Activated T-helper 1 cell treated with anti-CD3 and anti-CD28 coated beads, Interleukin-12 subunit alpha, Interleukin-12 subunit beta, Interleukin-2, Interleukin-4 antibody, amounts not matched to agents 30 ng/mL and 10 ng/mL and 1 ng/mL, durations not matched to agents 14 hours and 24 hours and 36 hours (primary cell): ENCODE measurements at places on chromosomes 11 and 22. TPM values are rescaled to one million over a fixed set of nuclear protein-coding genes. Genes with fewer than 3 reads are reported as not detected.

DNA sequence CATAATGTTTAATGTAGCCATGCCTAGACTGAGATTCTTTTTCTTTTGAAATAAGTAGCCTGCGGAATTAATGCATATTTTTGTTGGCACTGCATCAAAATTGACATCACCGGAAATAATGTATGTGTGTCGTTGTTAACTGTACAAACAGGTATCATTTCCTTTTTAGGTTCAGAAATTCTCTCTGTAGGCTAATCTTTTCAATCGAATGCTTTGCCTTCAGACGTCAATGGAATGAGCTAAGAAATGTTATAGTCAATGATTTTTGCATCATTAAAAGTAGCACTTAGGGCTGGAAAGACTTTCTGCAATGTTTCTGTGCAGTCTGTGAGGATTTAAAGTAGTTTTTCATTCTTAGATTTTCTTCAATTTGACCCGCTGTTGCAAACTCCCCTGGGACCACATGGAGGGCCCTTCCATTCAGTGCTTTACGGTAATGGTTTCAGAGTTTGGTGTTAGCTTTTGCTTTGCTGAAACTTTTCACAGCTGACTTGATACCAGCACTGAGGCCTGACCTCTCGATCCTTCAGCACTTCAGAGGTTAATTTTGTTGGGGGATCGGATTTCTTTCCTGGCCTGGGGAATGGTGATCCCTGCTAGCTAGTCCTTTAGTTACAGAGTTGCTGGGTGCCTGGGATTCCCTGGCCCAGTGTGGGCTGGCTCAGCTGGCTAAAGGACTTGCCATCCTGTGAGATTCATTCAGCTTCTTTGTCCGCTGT is 137.8 kb downstream of the DBX1 start:
- no peaks in the 10 kb centered on the region for H3K36me3 ChIP-seq
- H3K27ac ChIP-seq, result no peak overlapping the region
- peaks cover 1% of the 10 kb centered on the region for H3K27me3 ChIP-seq
- DNase-seq, result no peak
- H3K4me3 ChIP-seq, result no peak overlapping the region

- no peaks in the 10 kb centered on the region for H3K27me3 ChIP-seq
- H3K4me3 ChIP-seq, result peak overlapping the region; percentile 63
- DNase-seq, result peak; percentile 22
- peaks cover 64% of the 10 kb centered on the region for H3K36me3 ChIP-seq
Observed at GRCh38 chr22:30940685-30941362, 27.8 kb downstream of the MORC2 start.

GRCh38 chr11:119865661-119866156 is 136.7 kb upstream of the NECTIN1 start:
- peaks cover 11% of the 10 kb centered on the region for H3K27me3 ChIP-seq
- H3K4me1 ChIP-seq, result no peaks in the 10 kb centered on the region
- no peak overlapping the region for H3K27ac ChIP-seq
- no peak overlapping the region for H3K4me3 ChIP-seq
- H3K36me3 ChIP-seq, result no peaks in the 10 kb centered on the region
- no peak for DNase-seq

DNA sequence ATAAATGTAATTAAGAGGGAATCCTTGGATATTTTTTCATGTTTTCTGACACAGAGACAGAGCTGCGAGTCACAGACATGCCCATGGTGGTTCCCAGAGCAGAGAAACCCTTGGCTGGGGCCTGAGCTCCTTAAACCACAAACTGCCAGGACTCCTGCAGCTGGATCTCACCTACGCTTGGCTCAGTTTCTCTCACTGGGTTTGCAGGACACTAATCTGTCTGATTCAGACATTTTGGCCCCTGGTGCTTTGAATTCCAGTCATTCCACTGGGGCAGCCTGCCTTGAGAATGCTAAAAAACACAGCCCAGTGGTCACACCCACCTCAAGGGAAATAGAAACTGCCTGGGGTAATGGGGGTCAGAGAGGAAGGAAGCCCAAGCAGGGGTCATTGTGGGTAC is 122.6 kb downstream of the CCDC81 start:
- H3K27me3 ChIP-seq, result peaks cover 11% of the 10 kb centered on the region
- H3K27ac ChIP-seq, result no peak overlapping the region
- no peaks in the 10 kb centered on the region for H3K36me3 ChIP-seq

The TMA7B gene
- 1.3 and 1.7 TPM in 2 replicates for total RNA-seq

The PPFIA1 gene
- 56.8 and 60.3 TPM in 2 replicates for total RNA-seq

The PLA2G6 gene
- total RNA-seq, result 34.8 and 34.9 TPM in 2 replicates

DNA sequence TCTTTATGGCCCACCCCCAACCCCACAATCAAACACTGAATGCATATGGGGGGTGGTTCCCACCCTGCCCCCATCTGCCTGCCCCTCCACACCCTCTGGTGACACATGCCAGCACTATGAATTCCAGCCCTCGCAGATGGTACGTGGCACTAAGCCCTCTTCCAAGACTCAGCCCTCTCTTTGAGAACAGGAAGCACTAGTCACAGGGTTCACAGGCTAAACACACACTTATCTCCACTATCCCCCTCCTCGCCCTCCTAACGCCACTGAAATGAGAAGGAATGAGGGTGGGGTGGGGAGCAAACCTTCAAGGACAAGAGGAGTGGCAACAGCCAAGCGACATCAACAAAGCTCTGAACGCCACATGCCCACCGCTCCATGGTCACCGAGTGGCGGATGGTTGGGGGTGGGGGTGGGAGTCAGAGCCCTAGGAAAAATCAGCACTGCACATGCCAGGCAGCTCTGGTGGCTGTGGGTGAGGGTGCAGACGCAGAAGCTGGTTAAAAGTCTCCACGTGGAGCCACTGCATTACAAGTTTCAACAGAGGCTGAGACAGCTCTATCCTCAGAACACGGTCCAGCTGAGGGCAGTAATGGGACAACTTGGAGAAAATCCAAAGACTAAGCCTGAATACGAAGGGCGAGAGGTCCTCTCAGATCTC is 33.6 kb downstream of the TMEM184B start:
- H3K4me3 ChIP-seq, result no peak overlapping the region
- no peak for DNase-seq
- H3K27me3 ChIP-seq, result no peaks in the 10 kb centered on the region
- no peaks in the 10 kb centered on the region for H3K4me1 ChIP-seq
- no peak overlapping the region for H3K27ac ChIP-seq

DNA sequence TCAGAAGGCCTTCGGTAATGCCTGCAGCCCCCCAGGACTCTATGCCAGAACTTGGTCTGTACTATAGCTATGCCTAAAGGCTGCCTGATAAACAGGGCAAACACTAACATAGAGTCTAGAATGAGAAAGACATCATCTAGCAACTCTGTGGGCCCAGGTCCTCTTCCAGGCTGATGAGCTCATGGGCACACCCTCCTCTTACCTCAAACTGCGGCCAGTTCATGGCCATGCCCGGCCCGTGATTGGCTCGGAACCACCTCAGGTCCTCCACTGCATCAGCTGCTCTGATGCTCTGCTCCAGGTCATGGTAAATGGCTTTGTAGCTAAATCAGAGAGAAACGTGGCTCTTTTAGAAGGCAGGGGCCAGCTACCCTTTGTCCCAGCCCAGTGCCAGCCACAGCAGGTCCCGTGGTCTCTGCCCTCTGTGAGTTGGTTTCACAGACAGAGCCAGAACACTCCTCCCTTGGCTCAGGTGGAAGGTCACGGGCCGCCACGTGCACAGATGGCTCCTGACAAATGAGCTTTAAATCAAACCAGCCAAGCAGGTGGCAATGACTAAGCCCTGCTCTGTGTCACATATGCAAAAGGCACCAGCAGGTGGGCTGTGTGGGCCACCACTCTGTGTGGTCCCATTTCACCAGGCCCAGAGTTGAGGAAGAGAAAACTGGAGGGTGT is 25.0 kb upstream of the ARFGAP3 start:
- H3K36me3 ChIP-seq, result peaks cover 3% of the 10 kb centered on the region
- DNase-seq, result no peak
- no peak overlapping the region for H3K27ac ChIP-seq
- H3K4me1 ChIP-seq, result no peaks in the 10 kb centered on the region
- H3K4me3 ChIP-seq, result no peak overlapping the region
- no peaks in the 10 kb centered on the region for H3K27me3 ChIP-seq

The SOX10 gene
- not detected in 2 replicates for total RNA-seq

DNA sequence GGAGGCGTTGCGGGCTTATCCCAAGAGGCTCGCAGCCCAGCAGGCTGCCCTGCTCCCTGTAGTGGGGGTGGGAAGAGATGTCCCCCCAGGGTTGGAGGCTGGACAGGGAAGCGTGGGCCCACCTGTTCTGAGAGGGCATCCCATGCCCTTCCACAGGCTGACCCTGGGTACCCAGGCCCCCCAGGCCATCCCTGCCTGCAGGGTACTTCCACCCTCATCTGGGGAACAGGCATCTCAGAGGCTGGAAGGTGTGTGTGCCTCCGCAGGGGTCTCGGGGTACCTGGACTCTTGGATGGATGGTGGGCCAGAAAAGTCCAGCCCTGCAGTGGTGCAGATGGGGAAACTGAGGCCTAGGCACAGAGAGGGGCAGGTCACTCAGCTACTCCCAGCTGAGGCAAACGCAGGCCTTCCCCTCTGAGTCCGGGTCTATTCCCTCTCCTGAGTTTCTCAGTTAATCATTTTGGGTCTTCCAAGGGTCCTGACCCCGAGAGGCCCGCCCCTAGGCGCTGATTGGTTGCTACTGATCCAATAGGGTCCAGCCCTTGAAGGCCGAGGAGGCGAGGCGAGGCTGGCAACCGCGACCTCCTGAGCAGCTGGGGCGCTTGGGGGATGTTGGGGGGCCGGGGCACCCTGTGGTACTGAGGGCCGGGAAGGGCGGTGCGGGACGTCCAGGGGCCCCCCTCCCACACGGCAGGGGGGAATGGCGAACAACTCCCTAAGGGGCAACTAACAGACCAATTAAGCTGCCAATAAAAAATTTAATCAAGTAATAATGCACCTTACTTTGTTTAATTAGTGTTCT is 23.8 kb downstream of the FLRT1 start:
- peaks cover 5% of the 10 kb centered on the region for H3K4me1 ChIP-seq
- H3K4me3 ChIP-seq, result no peak overlapping the region
- peaks cover 2% of the 10 kb centered on the region for H3K36me3 ChIP-seq
- H3K27ac ChIP-seq, result no peak overlapping the region
- peaks cover 13% of the 10 kb centered on the region for H3K27me3 ChIP-seq

The ROBO4 gene
- total RNA-seq, result not detected in 2 replicates

DNA sequence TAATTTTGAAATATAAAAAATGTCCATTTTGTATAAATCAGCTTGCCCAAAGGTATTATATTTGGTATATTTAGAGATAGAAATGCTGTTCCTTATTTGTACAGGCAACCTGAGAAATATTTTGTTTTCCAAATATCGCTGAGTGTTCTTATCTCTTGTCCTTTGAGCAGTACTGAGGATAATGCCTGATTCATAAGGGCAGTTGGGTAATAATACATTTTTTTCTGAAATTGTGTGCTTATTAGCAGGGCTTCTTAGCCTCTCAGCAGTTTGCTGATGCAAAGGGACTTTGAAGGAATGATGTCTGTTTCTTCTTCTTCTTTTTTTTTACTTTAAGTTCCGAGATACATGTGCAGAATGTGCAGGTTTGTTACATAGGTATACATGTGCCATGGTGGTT is 69.1 kb downstream of the LDLRAD3 start:
- no peaks in the 10 kb centered on the region for H3K36me3 ChIP-seq
- H3K4me3 ChIP-seq, result no peak overlapping the region
- no peak overlapping the region for H3K27ac ChIP-seq
- H3K27me3 ChIP-seq, result peaks cover 4% of the 10 kb centered on the region
- no peak for DNase-seq
- H3K4me1 ChIP-seq, result no peaks in the 10 kb centered on the region

DNA sequence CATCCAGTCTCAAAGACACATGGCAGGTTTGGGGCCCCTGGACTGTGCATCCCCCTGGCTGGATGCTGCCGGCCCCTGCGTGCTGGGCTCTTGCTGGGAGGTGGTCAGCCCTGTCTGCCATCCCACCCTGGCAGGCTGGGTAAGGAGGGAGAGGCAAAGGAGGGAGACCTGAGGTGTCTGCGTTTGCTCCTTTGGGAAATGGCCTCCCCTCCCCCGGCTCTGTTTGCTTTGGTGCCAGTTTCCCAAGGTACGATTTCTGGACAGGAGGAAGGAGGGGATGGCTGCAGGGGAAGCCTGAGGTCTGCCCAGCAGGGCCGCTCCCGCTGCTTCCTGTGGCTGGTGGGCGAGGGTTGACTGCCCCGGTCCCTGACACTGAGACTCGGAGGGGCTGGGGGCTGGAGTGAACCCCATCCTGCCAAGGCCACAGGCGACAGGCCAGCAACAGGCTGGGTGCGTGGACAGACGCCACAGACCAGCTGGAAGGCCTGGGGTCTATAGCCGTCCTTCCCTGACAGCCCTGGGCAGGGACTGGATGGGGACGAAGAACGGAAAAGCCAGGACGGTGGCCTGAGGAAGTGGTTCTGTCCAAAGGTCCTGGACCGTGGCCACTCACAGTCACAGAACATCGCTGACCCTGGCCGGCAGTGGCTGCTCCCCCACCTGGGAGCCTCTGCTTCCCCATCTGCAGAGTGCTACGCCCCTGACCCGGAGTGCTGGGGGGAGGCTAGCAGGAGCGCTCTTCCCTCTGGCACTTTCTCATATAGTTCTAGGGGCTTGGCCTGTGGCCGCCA is 38.0 kb downstream of the OSBPL5 start:
- DNase-seq, result no peak
- no peaks in the 10 kb centered on the region for H3K27me3 ChIP-seq
- H3K36me3 ChIP-seq, result no peaks in the 10 kb centered on the region
- H3K27ac ChIP-seq, result no peak overlapping the region
- H3K4me1 ChIP-seq, result no peaks in the 10 kb centered on the region

The OR52E5 gene
- not detected in 2 replicates for total RNA-seq

The POTEH gene
- not detected in 2 replicates for total RNA-seq

The SNX32 gene
- 1.6 and 1.9 TPM in 2 replicates for total RNA-seq

The OR4A16 gene
- total RNA-seq, result not detected in 2 replicates

DNA sequence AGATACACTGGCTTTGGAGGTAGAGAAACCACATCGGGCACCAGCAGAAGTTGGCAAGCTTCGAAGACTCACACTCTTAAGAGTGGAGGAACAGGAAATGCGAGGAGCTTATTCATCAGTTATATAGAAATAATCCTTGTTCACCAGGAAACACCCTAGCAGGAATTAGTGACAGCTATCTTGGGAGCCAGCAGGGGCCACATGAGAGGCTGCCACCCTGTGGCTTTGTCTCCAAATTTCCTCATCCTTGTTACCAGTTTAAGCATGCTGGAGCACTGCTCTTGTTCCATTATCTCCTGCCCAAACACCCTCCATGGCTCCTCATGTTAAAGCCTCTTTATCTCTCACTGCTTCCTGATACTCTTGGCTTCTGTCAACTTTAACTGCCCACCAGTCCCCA is 131.0 kb downstream of the PLEKHA7 start:
- H3K27ac ChIP-seq, result no peak overlapping the region
- H3K27me3 ChIP-seq, result peaks cover 5% of the 10 kb centered on the region
- H3K4me3 ChIP-seq, result no peak overlapping the region
- H3K4me1 ChIP-seq, result no peaks in the 10 kb centered on the region

DNA sequence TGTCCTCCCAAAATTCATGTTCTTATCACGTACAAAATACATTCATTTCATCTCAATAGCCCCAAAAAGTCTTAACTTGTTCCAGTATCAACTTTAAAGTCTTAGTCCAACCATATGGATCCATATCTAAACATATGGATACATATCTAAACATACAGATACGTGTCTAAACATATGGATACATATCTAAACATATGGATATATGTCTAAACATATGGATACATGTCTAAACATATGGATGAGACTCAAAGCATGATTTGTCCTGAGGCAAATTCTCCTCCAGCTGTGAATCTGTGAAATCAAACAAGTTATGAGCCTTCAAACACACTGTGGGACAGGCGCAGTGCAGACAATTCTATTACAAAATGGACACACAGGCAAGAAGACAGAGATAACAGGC is 709.0 kb downstream of the TBC1D22A start:
- H3K27ac ChIP-seq, result no peak overlapping the region
- H3K36me3 ChIP-seq, result no peaks in the 10 kb centered on the region
- H3K27me3 ChIP-seq, result peaks cover 3% of the 10 kb centered on the region
- peaks cover 10% of the 10 kb centered on the region for H3K4me1 ChIP-seq

- H3K4me3 ChIP-seq, result no peak overlapping the region
- H3K4me1 ChIP-seq, result no peaks in the 10 kb centered on the region
- no peak overlapping the region for H3K27ac ChIP-seq
- no peak for DNase-seq
- no peaks in the 10 kb centered on the region for H3K27me3 ChIP-seq
Observed at GRCh38 chr11:41851743-41852142, 392.3 kb upstream of the LRRC4C start.

The TMPRSS5 gene
- 0.66 and 1.6 TPM in 2 replicates for total RNA-seq
